ENCODE measurements at places on chromosomes 3 and 15.

DNA sequence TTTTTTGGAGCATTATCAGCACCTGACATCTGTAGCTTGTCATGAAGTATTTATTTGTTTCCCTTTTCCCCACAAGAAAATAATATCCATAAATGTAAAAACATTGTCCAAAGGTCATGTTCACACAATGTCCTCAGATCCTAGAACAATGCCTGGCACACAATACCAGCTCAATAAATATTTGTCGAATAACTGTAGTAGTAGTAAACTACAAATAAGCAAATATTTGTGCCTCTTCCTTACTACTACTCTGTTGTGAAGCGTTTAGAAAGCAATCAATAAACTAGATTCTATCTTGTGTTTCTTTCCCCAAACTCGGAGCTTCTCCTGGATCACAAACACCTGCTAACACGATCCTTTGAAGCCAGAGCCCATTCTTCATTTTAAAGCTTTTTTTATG, 459.6 kb upstream of the NECTIN3 start:
- DNase-seq, result no peak

GRCh38 chr3:9439331-9439730, 41.9 kb downstream of the SETD5 start:
- DNase-seq, result no peak

GRCh38 chr15:89693696-89694095, 3.1 kb downstream of the WDR93 start:
- no peak for DNase-seq

DNA sequence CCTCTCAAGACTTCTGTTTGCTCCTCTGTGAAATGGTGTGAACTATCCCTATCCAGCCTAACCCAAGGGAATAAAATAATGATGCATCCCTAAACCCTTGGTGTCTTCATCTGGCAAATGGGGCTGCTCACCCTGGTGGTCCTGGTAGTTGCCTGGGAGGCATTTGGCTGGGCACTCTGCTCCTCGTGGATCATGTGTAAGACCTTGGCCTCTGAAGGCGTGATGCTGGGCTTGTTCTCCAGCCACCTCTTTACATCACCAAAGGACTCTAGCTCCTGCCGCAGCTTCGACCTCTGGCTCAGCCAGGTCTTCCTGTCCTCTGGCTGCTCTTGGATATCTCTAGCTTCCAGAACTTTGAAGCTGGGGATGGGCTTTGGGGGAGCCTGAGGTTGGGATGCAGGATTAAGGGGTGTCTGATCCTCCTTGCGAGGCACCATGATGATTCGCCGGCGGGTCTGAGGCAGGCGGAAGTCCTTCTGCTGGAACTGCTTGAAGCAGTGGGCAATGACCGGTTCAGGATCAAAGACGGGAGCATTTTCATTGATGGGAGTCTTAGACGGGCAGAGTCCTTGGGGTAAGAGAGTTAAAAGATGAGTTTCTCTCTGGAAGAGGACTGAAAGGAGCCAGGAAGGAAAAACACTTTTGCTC, 7.1 kb downstream of the EFCAB12 start:
- DNase-seq, result no peak

DNA sequence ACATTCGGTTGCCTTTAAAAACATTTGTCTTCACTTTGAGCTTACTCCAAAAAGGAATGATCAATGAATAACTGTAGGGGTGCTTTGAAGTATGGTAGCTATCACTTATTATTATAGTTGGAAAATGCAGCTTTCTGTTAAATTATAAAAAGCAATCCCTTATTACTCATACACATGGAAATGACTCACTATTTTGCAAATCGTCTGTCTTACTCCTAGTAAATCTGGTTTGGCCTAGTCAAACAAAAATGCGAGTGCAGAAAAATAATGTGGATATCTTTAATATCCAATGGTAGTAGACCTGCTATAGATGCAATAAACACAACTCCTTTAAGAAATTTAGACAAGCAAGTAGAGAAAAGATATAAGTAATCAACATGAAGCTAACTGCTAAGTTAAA, 112.5 kb downstream of the ZIC1 start:
- DNase-seq, result no peak

- DNase-seq, result no peak
Measured at GRCh38 chr3:98628317-98628716, 34.9 kb upstream of the CPOX start.

DNA sequence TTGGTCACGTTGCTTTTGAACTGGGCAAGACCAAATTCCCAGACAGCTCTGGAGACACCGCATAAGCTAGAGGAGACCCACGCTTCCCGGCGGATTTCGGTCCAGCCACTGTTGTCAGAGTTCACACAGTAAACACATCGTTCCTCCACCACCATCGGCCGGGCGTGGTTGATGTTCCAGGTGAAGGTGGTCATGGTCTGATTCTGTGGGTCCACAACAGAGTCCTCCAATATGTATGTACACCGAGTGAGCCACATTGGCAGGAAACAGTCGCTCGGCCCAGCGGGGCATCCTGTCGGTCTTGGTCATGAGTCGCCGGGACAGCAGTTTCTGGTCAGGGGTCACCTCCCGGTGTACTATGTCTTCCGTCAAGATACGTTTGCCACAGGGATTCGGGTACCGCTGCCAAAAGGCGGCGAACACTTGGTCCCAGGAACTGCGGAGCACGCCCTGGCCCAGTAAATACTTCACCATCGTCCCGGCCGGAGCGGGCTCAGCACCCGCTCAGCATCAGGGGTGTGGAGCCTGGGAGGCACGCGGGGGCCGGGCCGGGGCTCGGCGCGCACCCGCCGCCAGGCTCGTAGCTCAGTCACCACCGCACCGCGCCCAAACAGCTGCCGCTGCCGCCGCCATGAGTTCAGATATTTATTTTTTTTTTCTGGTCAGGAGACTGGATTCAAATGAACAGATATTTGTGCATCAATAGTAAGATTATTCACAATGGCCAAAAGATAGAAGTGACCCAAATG, 36.7 kb upstream of the NANOGP8 start:
- DNase-seq, result no peak

Measured in nucleus accumbens (tissue), 56 donors.